ENCODE measurements at places on chromosomes 7 and 10.

DNA sequence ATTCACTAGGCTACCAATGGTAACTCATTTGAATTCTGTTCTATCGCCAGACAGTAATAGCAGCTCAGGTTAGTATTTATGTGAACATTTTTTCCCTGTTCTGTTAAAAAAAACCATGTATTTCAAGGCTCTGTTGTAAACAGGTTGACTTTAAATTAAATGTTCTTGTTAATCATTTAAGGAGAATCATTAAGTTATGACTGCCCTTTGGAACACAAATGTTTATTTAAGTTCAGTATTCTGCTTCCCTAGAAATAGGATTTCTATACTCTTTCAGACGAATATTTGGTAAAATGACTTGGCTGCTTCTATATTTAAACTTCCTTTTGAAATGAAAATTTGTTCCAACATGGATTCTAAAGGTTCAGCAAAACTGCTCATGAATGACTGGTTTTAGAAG, 13.1 kb upstream of the CROT start:
- DNase-seq, result no peak

- DNase-seq, result no peak
These were observed 59.3 kb downstream of the CDCA7L start for GRCh38 chr7:21886396-21886795.

DNA sequence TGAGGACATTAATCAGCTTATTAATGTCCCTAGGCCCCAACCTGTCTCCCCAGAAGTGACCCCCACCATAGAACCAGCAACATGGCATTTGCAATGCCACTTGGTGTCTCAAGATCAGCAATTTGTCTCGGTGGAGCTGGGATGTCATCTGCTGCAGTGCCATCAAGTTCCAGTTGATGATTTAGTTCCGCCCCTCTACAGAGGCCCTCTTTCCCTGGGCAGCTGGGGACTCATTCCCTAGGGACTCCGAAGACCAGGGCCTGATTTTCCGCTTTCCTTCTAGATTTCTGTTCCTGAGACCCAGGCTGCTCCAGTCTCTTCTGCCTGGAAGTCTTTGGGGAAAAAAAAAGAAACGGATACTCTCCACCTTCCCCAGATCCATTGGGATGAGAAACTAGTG, 122.5 kb upstream of the NANOS1 start:
- DNase-seq, result no peak

DNA sequence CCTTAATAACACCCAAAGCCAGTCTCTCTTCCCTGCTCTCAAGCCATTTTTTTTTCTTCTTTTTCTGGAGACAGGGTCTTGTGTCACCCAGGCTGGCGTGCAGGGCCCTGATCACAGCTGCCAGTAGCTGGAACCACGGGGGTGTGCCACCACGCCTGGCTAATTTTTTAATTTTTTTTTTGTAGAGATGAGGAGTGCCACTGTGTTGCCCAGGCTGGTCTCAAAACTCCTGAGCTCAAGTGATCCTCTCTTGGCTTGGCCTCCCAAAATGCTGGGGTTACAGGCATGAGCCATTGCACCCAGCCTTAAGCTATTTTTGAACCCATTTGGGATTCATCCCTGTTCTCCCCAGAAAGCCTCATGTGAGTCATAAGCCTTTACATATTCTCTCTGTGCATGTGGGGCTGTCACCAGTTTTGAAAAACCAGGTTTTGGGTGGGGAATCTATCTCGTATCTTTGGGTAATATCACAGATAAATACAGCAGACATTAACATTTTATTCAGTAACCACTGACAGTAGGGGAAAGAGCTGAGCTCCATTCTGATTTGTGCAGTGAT, 15.5 kb downstream of the ZNF487 start:
- no peak for DNase-seq

- DNase-seq, result no peak
These were observed 98.0 kb upstream of the GPR26 start for GRCh38 chr10:123567984-123568739.

DNA sequence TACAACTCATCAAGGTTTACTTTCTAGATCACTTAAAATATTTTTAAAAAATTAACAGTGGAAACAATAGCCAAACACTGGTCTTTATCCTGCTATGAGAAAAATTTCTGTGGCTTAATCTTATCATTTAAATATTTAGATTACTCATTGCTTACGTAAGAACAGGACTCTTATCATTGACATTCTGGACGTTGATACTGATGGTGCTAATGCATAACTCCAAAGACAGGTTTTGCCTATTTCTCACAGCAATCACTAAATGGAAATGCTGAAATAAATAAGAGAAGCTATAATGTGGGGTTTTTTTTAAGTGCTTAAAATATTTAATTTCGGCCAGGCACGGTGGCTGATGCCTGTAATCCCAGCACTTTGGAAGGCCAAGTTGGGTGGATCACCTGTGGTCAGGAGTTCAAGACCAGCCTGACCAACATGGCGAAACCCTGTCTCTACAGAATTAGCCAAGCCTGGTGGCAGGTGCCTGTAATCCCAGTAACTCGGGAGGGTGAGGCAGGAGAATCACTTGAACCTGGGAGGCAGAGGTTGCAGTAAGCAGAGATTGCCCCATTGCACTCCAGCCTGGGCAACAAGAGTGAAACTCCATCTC, 195.0 kb downstream of the HGF start:
- no peak for DNase-seq

GRCh38 chr10:723973-724372, 34.5 kb upstream of the DIP2C start:
- DNase-seq, result no peak

DNA sequence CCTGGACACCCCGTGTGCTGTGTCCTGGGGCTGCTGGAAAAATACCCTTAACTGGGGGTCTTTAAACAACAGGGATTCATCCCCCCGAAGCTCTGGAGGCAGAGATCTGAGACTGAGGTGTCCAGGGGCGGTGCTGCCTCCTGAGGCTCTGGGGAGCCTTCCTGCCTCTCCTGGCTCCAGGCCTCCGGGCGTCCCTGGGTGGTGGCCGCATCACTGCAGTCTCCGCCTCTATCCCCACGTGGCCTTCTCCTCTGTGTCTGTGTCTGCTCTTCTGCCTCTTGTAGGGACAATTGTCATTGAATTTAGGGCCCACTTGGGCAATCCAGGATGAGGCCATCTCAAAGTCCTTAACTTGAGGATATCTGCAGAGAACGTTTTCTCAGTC, 216.6 kb downstream of the WDR37 start:
- DNase-seq, result no peak

GRCh38 chr7:147245274-147245673, 1128.7 kb downstream of the CNTNAP2 start:
- DNase-seq, result peak; percentile 2

- no peak for DNase-seq
These were observed 94.1 kb downstream of the SORCS3 start for GRCh38 chr10:104735036-104735756.

DNA sequence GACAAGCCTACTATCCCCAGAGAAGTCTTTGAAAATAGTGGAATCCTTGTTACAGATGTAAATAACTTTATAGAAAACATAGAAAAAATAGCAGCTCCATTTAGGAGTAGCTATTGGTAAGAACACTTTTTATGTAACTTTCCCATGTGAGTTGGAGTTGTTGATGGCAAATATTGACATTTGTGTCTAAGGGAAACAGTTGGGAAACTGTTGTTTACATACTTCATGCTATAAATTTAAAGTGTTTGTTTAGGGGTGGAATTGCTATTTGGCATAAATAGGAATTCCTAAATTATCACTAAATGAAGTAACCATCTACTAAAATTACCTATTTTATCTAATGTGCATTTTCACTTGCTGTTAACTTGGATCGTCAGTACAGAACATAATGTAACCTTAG, 50.7 kb downstream of the GDI2 start:
- no peak for DNase-seq

DNA sequence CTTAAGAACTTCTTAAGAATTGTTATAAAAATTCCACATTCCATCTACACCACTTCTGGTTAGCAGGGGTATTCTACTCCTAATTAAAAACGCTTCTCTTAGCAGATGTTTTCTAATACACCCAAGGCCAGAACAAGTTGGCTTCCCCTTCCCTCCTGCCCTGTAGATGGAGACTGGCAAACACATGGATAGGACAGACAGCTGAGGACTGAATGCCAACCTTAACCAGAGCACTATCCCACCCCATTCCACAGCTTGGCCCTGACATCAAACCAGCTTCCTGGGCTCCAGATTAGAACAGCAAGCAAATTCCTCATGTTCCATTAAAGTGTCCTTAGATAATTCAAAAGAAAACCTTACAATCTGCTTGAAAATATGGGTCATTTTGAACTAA, 56.6 kb upstream of the IL6 start:
- no peak for DNase-seq

GRCh38 chr7:78473021-78473420, 674.4 kb downstream of the PHTF2 start:
- no peak for DNase-seq

DNA sequence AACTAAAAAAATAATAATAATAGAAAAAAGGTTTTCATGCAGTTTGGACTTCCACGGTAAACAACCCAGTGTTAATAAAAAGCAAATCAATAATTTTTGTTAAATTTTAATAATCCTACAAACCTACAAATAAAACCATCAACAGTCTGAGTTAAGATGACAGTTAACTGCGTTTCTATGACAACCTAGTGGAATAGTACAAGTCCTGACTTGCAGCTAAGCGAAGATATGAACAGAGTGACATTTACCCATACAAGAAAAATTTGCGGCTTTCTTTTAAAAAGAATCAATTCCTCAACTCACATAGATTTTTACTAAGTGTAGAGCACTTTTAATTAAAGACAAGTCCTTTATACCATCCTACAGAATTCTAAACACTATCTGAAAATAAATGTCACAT, 35.6 kb downstream of the VPS41 start:
- no peak for DNase-seq

- no peak for DNase-seq
These were observed 36.0 kb downstream of the EN2 start for GRCh38 chr7:155493744-155494538.

DNA sequence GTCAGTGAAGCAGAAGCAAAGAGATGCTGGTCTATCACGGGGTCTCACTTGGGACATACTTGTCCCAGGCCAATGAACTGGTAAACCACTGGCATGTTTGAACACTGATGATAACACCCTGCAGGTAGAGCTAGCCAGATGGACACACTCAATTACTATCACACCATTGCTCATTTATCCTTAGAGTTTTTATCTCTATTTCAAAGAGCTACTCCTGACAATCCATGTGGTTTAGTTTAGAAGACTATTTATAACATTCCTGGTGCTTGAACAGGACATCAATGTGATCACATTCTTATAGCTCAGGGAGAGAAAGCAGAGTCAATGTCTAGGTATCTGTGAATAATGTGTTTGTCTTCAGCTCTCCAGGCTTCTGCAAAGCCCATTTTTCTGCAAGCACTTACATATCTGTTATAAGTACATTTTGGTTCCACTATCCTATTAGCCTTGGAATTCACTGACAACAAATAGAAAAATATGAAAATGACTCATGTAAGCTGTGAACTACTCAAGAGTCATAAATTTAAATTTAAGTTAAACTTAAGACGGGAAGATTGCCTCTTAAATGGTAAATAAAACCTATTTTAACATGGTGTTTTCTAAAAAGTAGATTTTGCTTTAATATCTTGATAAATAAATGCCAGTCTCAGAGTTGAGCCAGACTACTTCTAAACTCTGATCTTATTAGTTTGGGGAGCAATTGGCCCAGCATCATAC, 106.7 kb upstream of the MBL2 start:
- peak; percentile 88 for DNase-seq

DNA sequence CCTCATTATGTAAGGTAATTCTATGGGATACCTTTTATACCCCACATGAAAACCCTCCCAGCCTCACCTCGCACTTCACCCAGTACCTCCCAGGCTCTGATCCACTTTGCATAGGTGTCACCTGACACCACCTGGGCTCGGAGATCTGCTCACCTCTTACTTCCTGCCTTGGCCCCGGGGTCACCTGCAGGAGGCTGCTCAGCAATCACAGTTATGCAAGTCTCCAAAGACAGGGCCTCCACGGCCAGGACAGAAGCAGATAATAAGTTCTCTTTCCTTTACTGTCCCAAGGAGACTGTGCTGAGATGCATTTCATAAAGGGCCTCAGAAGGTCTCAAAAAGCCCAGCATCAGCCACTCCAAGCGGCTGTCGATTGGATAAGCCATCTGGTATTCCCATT, 112.4 kb upstream of the PPP2R2D start:
- DNase-seq, result no peak

DNA sequence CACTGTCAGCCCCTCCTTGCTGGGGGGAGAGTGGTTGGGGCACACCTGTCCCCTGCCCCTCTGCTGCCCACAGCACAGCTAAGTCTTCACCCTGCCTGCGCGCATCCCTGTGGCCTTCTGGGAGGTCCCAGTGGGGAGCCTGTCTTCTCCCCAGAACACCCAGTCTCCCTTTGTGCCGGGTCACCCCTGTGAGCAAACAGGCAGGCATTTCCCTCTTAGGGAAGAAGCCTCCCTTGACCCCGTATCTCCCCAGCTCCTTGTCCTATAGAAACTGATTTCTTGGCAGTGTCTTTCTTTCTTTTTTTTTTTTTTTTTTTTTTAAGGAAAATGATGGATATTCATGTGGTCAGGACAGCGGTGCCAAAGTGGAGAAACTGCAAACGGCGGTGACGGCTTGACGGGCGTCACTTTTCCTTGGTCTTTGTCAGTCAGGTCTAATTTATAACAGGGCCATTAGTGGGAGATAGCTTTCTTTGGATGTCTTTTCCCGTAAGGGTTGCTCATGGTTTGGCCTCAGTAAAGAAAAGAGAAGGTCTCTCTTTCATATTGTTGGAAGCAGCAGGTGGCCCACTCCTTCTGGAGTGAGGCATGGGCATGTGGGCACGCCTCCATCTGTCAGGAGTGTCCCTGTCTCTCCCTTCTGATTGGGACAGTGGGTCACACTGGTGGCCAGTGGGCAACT, 115.3 kb downstream of the NKX6-2 start:
- DNase-seq, result no peak

DNA sequence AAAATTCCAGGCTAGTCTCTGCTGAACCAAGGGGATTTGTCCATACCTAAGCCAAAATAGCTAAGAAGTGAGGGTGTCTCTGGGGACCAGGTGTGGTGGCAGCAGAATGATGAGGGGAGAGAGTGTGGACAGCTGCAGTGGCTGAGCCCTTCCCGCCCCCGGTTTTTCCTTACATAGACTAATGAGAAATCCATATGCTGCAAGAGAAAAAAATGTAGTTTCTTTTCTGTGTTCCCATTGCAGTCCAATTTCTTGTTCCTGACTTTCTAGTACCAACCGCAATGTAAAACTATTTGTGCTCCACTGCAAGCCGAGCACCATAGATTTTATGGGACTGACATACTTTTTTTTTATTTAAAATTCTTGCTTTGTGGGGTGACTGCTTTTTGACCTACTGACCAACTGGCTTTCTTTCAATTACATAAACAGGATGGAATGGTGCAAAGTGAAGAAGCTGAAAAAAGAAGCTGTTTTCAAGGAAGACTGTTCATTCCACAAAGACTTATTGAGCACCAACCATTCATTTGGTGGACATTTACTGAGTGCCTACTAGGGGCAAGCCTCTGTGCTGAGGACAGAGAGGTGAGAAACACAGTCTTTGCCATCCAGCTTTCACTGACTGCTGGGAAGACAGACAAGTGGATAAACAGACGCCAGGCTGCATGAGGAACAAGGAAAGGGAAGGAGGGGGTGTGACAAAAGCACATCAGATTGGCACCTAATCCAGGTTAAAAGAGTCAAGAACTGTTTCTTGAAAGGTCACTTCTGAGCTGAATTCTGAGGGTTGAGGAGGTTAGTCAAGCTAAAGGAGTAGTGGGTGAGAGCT, 9.8 kb downstream of the CEP41 start:
- no peak for DNase-seq

GRCh38 chr10:21494191-21495001, 31.1 kb downstream of the SKIDA1 start:
- DNase-seq, result no peak

All from kidney glomerular epithelial cell (primary cell).